ENCODE measurements at places on chromosomes 1 and 21.

GRCh38 chr21:32257962-32258785, 20.7 kb downstream of the MIS18A start:
- DNase-seq = peak; percentile 79

DNA sequence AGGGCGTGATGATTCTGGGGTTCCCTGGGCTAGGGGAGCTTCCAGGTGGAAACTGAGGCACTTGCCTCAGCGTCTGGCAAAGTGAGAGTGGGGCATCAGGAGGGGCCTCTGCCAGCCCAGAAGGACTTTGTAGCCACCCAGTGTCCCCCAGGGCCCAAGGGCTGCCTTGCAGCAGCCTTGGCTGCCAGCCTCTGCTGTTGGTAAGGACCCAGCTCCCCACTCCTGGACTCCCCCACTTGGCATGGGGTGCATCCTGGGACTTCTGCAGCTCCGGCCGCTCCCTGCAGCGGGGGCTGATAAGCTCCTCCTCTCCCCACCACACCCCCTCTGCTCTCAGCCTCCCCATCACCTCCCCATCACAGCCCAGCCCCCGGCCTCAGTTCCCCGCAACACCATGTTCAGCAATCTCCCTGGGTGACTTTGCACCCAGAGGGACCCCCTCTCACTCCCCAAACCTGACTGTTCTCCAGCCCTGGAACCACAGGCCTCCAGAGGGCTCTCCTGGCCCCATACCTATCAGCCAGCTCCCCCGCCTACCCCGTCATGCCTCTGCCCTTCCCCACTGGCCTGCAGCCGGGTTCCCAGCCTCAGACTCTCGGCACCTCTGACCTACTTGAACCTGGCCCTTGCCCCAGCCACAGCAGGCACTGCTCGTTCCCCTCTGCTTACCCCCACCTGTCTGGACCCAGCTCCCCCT, 113.0 kb downstream of the CRYAA start:
- DNase-seq = no peak

DNA sequence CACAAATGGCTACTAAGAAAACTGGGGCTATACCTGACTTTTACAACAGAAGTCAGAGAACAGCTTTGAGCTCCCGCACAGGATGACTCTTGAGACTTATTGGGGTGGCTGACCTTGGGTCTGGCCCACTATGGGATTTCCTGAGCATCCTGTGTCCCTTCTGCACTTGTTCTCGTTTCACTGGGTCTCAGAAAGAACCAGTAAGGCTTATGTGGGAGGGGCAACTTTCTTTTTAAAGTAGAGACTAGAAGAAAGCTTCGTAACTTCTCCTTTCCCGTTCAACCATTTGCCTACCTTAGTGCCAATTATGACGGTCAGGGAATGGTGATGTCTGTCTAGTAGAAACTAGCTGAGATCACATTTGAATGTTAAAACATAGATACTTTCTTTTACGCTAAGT, 59.5 kb upstream of the C1orf105 start:
- DNase-seq = no peak

GRCh38 chr1:68953311-68953710, 456.4 kb upstream of the DEPDC1 start:
- DNase-seq = no peak

- peak; percentile 4 for DNase-seq
Observed at GRCh38 chr1:184260382-184260781, 126.4 kb upstream of the C1orf21 start.

DNA sequence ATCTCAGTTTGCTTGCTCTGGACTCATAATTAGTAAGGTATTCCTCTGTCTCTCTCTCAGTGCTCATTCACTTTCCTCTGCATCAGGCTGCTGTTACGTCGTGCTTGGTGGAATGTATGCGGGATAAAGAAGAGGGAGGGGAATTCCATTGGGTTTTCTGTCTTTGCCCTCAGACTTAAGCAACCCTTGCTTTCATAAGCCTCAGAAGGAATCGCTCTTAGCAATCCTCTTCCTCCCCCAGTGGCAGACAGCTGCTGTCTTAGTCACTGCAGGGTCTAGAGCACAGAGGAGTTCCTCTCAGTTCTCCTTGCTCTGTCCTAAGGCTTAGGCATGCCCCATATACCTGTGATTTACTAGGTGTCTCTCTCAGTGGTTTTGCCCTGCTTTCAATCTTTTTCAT, 19.1 kb upstream of the NTMT2 start:
- DNase-seq = no peak

All from ACHN (cell line).